Adipose tissue (tissue), 3 donors: ENCODE measurements at places on chromosomes 6 and 20. TPM values are rescaled to one million over a fixed set of nuclear protein-coding genes. Genes with fewer than 3 reads are reported as not detected.

The LY86 gene
- polyA plus RNA-seq, result 0.28 TPM

The IP6K3 gene
- 0.24 TPM for polyA plus RNA-seq

The LINC00237 gene
- polyA plus RNA-seq, result not detected

The CDSN gene
- not detected for polyA plus RNA-seq

The GHRH gene
- polyA plus RNA-seq, result not detected

The MATN4 gene
- polyA plus RNA-seq, result 0.07 TPM

The TXNDC5 gene
- 88.6 TPM for polyA plus RNA-seq

The FITM2 gene
- 19.7 TPM for polyA plus RNA-seq

The TMEM181 gene
- 11.0 TPM for polyA plus RNA-seq

The PAK5 gene
- not detected for polyA plus RNA-seq

The DEFB127 gene
- not detected for polyA plus RNA-seq
